ENCODE measurements at places on chromosomes 7 and 10.

DNA sequence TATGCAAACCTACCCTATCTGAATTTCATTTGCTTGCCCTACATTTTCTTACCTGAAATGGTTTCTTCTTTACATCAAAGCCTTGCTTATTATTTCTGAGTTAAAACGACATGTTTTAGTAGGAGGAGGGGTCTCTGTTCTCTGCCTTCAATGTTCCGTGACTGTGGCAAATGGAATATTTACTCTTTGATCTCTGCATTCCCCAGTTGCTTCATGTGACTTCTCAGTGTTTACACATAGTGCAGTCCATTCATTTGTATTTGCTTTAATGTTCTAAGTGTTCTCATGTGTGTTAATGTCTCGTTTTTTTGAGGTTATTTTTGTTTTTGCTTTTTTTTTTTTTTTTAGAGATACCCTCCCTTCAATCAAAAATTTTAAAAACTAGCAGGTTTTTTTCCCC, 75.8 kb downstream of the GNAI1 start:
- no peak for DNase-seq

GRCh38 chr10:62626817-62627216, 177.7 kb upstream of the ADO start:
- DNase-seq = no peak

- no peak for DNase-seq
These were observed 690.4 kb upstream of the NRP1 start for GRCh38 chr10:34024693-34025425.

GRCh38 chr7:130971297-130971696, 237.3 kb upstream of the KLF14 start:
- no peak for DNase-seq

GRCh38 chr10:81040940-81041339, 503.2 kb downstream of the SH2D4B start:
- DNase-seq = no peak

Measured in activated CD4-positive, alpha-beta T cell treated with anti-CD3 and anti-CD28 coated beads for 1 hour (primary cell).